ENCODE measurements at places on chromosomes 12 and 14.
A peak's percentile ranks its signal among the peaks of the same experiment; 100 is the strongest.

DNA sequence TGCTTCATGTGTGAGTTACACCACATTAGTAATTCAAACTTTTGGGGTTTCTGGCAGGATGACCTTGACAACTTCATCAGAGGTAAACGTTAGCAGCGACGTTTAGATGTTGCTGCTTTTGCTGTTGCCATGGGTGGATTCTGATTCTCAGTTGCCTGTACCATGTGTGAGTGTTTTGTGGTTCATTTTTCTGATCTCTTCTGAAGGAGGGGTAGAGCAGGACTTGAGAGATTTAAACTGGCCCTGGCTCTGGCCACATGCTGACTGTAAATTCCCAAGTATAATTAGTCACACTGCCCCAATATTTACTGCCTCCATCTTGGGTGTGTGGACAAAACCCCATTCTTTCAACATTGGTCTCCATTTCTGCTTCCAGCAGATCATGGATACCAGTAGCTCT lies 110.4 kb downstream of the ETV6 start:
- no peak for DNase-seq

DNA sequence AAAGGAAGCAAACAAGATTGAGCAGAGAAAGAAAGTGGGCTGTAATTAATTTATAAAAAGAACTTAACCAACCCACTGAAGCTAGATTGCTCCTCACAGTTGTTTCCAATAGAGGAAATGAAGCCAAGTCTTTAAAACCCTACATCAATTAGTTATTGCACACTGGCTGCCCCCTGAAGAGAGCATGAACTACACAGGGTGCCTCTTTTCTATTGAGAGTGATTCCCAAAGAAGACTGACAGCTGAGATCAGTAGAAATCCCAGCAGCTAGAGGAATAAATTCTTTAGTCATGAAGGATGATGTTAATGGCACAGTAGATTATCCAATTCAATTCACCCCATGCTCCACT lies 8.6 kb upstream of the USP15 start:
- no peak for DNase-seq

GRCh38 chr12:18549598-18549997 lies 188.2 kb downstream of the PLCZ1 start:
- DNase-seq = no peak

DNA sequence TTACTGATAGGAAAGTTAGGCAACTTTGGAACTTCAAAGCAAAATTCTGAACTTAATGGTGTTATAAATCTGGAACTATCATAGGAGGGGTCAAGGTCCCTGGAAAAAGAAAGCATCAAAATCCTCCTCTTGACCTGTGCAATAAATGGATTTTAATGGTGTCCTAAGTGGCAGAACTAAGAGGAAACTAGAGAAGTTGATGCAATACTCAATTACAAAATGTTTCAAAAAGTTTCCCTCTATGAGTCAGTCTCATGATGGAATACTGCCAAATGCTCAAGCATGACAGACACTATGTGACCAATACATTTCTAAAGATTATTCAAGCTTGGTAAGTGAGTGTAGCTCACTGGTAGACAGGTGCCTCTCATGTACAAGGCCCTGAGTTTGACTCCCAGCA lies 47.7 kb upstream of the ERGIC2 start:
- DNase-seq = no peak

GRCh38 chr12:50401500-50402081 lies 906 bp downstream of the LARP4 start:
- DNase-seq = peak; percentile 11

DNA sequence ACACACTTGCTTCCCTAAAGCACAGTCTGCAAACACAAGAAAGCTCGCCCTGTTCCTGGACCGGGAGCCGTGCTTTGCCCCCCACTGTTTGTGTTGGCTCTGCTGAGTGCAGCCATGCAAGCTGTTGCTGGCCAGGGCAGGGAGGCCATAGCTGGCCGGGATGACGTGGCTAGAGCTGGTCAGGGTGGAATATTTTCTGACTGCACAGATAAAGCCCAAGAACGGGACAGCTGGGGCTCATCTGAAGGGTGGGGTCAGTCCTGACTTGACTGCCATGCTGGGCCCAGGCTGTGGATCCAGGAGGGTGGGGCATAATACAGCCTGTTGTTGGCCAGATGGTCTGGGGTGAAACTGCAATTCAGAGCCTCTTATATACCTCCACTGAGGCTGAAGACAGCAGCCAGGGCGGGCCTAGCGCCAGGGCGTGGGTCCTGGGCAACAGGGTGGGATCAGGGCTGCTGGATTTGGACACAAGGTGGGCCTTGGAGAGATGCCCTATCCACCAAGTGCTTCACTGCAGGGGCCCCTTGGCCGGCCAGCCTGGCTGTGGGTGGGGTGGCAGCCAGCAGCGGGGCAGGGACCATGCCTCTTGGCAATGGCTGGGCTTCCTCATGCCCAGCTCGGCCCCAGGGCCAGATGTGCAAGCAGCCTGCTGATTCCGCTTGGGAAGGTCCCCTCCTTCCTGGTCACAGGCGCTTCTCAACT lies 14.8 kb downstream of the KMT5A start:
- no peak for DNase-seq

GRCh38 chr12:126480451-126480850 lies 1415.2 kb downstream of the AACS start:
- no peak for DNase-seq

GRCh38 chr12:26252946-26253345 lies 57.6 kb downstream of the SSPN start:
- no peak for DNase-seq

DNA sequence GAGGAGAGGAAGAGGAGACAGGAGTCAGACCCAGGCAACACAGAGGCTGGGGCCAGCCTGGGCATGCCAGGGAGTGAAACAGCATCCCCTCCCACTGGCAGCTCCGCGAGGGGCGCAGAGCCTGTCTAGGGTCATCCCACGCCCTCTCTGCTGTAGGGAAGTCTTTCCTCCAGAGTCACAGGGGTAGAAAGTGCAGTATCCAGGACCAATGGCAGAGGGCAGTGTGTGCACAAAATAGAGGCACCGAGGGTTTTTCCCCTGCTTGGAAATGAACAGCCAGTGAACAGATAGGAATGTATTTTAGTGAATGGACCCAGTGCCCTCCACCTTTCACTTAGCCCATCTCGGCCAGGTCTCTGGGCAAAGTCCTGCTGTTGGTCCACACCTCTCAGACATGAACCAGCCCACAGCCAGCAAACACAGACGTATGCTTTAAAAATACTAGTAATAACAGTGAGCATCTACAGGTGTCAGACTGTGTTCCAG lies 9.4 kb upstream of the KRT74 start:
- peak; percentile 73 for DNase-seq

GRCh38 chr12:106018286-106018685 lies 120.5 kb downstream of the NUAK1 start:
- no peak for DNase-seq

GRCh38 chr12:54585243-54585642 lies 3.2 kb downstream of the PPP1R1A start:
- no peak for DNase-seq

DNA sequence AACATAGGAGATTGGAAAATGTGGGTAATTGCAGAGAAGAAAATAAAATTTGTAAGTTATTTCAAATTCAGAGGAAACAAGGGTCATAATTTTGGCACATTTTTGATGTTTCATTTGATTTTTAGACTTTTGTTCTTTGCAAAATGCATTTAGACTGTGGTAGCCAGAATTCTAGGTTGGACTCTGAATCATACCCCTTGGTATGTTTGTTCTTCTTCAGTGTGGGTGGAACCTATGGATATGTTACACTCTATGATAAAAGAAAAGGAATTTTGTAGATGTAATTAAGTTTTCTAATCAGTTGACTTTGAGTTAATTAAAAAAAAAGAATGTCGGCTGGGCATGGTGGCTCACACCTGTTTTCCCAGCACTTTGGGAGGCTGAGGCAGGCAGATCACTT lies 827.0 kb downstream of the AACS start:
- DNase-seq = no peak

DNA sequence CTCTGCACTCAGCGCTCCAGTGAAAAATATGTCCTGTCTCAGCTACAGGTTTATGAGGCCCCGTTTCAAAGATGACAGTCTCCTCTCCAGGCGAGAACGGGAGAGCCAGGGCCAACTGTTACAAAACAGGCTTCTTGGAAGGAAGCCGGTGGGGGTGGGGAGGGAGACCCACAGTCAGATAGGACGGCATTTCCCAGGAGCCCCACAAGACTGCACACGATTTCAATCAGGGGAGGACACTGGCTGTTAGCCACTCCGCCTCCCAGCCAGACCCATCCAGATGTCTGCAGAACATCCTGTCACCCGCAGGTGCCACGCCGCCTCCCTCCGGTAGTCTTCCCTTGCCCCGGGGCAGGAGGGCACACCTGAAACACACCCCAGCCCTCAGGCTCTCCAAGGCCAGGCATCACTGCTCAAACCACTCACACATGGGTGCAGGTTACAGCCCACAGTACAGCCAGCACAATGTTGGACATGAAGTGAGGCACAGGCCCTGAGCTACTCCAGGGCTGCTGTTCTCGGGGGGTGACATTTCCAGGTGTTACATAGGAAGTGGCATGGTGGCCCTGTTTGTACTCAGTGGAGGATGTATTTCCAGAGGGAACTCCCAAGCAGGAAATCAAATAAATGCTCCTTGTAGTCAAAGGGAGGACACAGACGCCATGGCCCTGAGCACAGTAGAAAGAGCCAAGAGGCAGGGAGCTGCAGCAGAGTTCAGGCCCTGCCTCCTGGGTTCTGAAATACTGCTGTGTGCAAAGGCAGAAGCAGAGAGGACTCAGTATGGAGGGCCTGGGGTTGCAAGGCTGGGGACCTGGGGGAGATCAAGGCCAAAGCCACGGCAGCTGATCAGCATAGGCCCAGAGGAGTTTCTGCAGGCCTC lies 138.1 kb downstream of the BCL11B start:
- no peak for DNase-seq

GRCh38 chr12:38120438-38120837 lies 196.1 kb upstream of the ALG10B start:
- DNase-seq = no peak

- DNase-seq = no peak
Observed at GRCh38 chr12:26868447-26869103, 35.6 kb upstream of the ITPR2 start.

DNA sequence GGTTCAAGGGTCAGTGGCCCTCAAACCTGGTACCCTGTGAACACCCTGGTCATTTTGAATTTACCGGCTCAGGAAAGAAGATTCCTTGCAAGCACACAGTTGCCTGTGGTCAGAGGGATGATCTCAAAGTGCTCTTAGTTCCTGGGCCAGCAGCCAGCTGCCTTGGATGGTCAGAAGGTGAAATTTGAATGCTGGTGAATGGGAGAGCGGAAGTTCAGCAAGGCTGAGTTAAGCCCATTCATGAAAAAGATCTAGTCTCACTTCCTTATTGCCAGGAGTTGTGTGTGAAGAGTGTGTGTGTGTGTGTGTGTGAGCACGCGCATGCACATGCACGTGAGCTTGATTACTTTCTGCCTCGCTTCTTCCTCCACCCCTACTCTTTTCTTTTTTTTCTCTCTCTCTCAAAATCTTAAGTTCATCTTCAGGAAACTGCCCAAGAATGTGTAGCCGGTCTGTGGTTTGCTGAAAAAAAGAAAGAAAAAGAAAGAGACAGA lies 155.5 kb upstream of the CCND2 start:
- no peak for DNase-seq

GRCh38 chr14:98607341-98607910 lies 664.6 kb downstream of the BCL11B start:
- DNase-seq = no peak

DNA sequence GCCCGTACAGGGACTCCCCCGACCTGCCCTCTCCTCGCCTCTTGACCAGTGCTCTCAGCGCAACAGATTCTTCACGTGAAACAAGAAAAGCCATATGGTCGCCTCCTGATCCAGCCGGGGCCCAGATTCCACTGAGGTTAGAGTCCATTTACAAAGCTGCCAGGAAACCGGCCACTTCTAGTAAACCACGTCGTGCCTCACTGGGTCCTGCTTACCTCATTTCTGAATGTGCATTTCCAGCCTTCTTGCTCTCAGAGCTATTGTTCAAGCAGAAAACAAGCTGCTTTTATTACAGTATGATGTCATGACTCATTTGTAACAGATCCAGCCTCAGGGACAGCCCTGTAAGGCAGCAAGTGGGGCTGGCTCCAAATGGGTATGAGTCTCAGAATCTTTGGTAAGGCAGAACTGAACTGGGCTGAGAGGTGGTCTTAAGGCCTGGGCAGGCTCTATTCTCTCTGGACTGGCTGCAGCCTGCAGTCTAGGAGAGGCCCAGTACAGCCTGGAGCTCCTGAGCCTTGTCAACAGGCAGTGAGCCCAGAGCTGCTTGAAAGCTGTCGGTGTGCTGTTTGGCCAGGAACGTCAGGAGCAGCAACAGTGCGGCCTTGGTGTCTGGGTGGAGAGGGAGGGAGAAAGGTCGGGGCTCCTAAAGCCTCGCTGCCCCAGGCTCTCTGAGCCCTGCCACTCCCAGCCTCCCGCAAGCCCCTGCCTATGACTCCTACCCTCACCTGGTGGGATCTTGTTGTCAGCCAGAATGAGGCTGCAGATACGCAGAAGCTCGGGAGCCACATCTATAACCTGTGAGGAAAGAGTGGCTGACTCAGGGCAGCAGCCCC lies 8.3 kb downstream of the REC8 start:
- DNase-seq = no peak

GRCh38 chr12:48032597-48032996 lies 28.3 kb upstream of the COL2A1 start:
- no peak for DNase-seq

DNA sequence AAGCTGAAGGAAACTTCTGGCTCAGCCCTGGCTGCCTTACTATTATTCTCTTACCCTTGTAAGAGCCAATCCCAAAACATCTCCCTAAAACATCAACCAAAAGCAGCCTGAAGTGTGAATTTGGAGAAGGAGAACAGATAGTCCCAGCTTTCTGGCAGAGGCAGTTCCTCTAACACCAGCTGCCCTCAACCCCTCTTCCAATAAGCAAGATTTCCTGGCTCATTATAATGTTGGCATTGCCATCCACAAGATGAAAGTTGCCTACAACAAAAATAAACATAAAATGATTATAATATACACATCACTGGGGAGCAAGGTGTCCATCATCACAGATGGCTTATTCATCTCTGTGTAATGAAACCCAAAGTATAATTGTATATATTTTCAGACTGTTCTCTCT lies 352.5 kb upstream of the CCDC196 start:
- DNase-seq = no peak

DNA sequence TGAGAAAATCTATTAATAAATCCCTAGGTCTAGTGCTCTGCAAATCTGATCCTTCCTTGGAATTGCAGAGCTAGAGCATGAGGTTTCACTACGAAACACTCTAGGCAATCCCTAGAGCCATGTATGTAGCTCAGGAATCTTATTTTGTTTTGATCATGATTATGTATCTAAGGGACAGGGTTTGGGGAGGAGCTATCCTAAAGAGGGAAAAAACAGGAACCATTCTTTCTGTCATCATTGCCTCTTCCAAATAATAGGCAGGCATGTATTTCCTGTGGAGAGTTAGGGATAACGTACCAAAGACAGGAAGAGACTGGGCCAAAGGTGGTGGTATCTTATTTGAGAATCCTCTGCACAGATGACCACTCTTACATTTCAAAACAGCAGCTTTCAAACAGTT lies 88.8 kb upstream of the GTF2A1 start:
- DNase-seq = no peak

GRCh38 chr12:131345521-131346436 lies 365.1 kb upstream of the SFSWAP start:
- no peak for DNase-seq
